Fibroblast of pulmonary artery (primary cell): ENCODE measurements at places on chromosomes 1 and 21.

- DNase-seq = no peak
These were observed 1.5 kb downstream of the CD2 start for GRCh38 chr1:116755681-116756080.

DNA sequence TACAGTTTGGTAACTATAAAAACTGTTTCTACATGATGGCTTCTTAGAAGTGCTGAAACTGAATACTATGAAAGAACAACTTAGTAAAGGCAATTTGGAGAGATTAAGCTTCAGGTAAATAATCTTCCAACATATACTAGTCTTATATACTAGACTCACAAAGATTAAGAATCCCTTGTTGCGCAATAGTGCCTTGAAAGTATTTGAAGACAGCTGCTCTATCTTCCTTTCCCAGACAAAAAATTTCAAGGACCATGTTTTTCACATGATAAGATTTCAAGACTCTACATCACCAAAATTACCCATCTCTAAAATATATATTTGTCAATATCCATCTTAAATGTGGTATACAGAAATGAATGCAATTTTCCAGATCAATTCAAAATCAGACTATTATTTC is 37.7 kb upstream of the ASPM start:
- DNase-seq = peak; percentile 38

DNA sequence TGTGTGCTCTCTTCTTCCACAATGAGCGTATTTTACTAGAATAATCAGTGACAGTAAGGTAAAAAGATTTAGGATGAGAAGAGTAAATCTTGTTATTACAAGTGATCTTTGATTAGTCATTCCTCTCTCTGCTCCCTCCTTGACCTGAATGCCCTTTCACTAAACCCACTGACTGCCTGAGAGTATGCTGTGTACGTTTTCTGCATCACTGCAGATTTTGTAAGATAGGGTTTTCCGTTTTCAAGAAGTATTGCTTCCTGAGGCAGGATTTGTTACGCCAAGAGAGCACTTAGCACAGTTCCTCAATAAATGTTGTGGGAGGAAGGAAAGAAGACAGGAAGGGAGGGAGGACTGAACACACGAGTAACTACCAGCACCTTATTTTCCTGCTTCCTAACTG is 7.7 kb upstream of the LAMB3 start:
- peak; percentile 48 for DNase-seq

- peak; percentile 31 for DNase-seq
These were observed 1.1 kb downstream of the ADGRB2 start for GRCh38 chr1:31762726-31763670.

DNA sequence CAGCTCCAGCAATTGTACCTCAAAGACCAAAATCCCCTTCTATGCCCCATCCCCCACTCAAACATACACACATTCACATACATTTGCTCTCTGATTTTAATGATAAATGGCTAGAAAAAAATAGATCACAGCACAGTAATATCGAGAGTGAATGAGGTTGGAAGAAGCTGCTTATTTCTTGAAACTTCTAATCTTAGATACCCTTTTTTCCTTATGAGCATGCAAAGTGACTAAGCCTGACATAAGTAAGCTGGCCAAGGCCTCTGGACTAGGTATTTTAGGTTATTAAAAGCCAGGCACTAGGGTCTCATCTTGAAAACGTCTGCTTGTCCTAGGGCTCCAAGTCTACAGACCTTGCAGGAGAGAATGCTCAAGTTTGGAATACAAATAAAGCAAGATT is 133.6 kb downstream of the TGFBR3 start:
- DNase-seq = no peak
